Left lung (tissue), 14 donors: ENCODE measurements at places on chromosomes 4 and X.

DNA sequence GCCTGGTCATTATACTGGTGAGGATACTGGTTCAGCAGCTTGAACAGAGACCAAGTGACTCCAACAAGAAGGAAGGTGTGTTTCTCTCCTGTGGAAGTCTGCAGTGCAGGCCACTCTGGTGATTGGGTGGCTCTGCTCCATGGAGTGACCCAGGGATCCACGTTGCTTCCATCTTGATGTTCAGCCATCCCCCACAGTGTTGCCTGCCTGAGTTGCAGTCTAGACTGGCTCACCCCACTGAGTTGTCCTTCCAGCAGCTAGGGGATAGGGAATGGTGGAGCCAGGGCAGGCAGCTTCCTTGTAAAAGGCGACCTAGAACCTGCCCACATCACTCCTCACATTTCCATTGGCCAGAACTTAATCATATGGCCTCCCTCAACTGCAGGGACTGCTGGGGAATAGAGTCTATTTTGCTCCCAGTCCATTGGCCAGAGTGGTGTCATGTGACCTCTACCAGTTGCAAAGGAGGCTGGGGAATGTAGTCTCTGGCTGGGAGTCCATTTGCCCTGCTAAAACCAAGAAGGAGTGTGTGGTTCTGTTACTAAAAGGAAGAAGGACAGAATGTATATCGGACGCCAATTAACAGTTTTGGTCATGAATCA lies 8.0 kb downstream of the MAN2B2 start:
- DNase-seq, result no peak

GRCh38 chr4:69773484-69773883 lies 13.1 kb upstream of the SULT1B1 start:
- no peak for DNase-seq

DNA sequence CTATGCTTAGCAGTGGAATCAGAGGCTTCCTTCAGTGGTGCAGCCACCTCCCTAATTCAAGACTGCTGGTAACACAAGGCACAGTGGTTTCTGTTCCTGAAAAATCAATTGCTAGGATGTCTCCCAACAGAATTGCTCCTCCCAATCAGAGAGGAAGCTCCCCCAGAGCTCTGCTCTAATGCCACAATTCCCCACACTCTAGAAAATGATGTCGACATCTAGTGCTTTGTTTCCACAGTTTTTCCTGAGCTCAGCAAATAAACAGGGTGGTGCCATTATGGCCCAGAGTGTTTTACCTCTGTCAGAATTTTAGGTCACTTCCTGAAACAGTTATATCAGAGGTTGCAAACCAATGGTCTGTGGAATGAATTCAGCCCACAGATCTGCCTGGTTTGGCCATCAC lies 24.7 kb downstream of the TAB3 start:
- no peak for DNase-seq

GRCh38 chrX:11698702-11699101 lies 33.0 kb upstream of the ARHGAP6 start:
- DNase-seq, result no peak

DNA sequence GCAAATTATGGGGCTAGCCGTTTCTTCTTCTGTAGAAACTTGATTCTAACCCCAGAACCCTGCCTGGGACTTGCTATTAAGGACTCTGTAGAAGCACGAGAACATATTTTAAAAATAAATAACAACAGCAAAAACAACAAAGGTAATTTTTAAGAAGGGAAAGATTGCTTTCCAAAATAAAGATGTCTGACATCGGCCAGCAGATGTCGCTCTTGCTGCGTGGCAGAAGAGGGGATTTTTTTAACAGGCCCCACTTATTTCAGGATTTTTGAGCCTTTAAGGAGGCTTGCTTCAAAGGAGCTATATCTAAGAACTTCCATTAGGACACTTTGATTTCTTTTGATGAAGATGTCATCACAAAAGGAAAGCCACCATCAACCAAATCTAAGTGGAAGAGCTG lies 62.8 kb upstream of the EGFL6 start:
- peak; percentile 51 for DNase-seq

GRCh38 chrX:113529426-113530013 lies 688.9 kb upstream of the AMOT start:
- DNase-seq, result no peak

DNA sequence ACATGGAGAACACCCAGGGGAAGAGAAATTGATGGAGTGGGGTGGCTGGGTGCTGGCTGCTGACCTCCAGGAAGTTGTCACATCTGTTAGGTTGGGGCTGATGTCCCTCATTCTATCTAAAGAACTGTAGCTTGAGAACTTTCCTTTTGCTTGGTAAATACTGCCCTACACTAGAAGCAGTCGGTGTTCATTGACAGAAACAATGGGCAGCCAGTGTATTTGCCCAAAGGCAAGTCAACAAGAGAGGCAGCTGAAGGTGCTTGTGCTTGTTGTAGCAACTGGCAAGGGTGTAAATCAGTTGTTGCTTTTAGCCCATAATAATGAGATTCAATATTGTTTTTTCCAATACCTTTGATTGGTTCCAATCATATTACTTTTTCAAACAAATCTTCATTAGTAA lies 956 bp downstream of the TMEM154 start:
- DNase-seq, result no peak

DNA sequence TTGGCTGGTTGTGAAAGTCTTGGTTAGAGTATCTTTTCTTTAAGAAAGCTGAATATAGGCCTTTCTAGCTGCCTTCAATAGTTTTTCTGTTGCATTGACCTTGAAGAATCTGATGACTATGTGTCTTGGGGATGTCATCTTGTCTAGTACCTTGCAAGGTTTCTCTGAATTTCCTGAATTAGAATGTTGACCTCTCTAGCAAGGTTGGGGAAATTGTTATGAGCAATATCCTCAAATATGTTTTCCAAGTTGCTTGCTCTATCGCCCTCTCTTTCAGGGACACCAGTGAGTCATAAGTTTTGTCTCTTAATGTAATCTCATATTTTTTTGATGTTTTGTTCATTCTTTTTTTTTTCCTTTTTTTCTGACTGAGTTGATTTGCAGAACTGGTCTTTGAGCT lies 194.7 kb downstream of the RAB28 start:
- no peak for DNase-seq

DNA sequence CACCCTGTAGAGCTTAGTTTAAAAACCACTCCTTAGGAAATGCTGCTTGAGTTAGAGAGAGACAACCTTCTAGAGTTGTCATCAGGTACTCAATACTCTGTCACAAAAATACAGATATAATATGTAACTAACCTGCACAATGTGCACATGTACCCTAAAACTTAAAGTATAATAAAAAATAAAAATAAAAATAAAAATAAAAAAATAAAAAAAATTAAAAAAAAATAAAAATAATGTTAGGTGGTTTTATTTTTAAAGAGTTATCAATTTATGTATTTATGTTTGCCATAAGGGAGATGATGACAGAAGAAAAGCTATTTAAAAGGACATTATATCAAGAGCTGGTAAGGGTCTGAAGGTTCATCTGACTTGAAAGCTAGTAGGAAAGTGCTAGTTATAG lies 397.9 kb downstream of the TMA16 start:
- DNase-seq, result no peak

DNA sequence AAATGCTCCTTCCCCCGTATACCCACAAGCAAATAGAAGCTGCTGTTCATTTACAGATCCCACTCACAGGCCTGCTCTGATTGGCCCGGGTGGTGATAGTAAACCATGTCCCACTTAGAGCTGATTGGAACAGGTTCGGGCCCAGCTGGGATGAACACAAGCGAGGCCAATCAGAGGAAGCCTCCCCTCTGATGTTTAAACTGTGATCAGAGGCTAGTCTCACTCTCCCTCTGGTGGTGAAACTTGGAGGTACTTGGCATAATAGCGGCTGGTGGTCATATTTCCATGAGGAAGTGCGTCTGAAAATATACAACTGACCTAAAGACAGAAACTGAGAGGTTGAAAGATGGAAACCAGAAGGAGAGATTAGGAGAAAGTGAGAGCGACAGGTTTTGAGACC lies 51.5 kb upstream of the TRPC3 start:
- no peak for DNase-seq

- no peak for DNase-seq
Measured at GRCh38 chr4:124932447-124932846, 219.9 kb upstream of the ANKRD50 start.
